ENCODE measurements at places on chromosomes 1 and 21. TPM values are rescaled to one million over a fixed set of nuclear protein-coding genes. Genes with fewer than 3 reads are reported as not detected.

NSL1 gene
- total RNA-seq: 36.7 TPM

EDARADD gene
- total RNA-seq: 1.6 TPM

RAB7B gene
- not detected for total RNA-seq

CD1B gene
- not detected for total RNA-seq

NRIP1 gene
- total RNA-seq: 28.3 TPM

ANGPTL7 gene
- not detected for total RNA-seq

RPL22 gene
- total RNA-seq: 486 TPM

FASLG gene
- 12.5 TPM for total RNA-seq

AMY1B gene
- total RNA-seq: not detected

DYNLT5 gene
- total RNA-seq: not detected

SYF2 gene
- 36.6 TPM for total RNA-seq

INSRR gene
- total RNA-seq: 0.12 TPM

ALX3 gene
- not detected for total RNA-seq

GNG4 gene
- 1.9 TPM for total RNA-seq

ESRRG gene
- total RNA-seq: not detected

ECM1 gene
- 0.99 TPM for total RNA-seq

FLG2 gene
- total RNA-seq: not detected

ESPN gene
- 0.39 TPM for total RNA-seq

NUDC gene
- 146 TPM for total RNA-seq

NCF2 gene
- 5.4 TPM for total RNA-seq

STRIP1 gene
- 29.9 TPM for total RNA-seq

PCBP3 gene
- 0.66 TPM for total RNA-seq

C1orf53 gene
- 0.54 TPM for total RNA-seq

GDAP2 gene
- 21.3 TPM for total RNA-seq

KLF17 gene
- total RNA-seq: not detected

TMCO4 gene
- 12.5 TPM for total RNA-seq

NID1 gene
- total RNA-seq: 0.08 TPM

SLAMF8 gene
- total RNA-seq: 1.3 TPM

DISP3 gene
- total RNA-seq: 0.58 TPM

CD34 gene
- not detected for total RNA-seq

CNR2 gene
- 0.28 TPM for total RNA-seq

GSTM1 gene
- not detected for total RNA-seq

OR10Z1 gene
- not detected for total RNA-seq
